Adipocyte (in vitro differentiated cells): ENCODE measurements at places on chromosomes 5 and 9.

DNA sequence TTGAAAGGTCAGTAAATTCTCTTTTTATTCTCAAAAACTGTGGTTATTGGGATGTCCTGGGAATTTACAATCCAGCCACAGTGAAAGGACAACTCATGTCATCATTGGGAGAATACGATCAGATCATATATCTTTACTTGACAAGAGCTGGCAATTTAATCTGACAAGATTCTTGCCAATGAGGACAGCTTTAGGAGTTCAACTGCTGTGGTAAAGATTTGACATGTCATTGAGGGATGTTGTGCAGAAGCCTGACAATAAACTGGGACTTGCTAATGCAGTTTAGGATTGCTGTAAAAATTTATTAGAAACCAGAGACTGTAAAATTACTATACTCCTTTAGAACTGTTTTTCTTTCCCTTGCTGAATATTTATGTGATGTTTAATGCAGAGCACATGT, 1131.0 kb downstream of the MAT2B start:
- no peak for DNase-seq

- no peak for DNase-seq
Measured at GRCh38 chr9:18748251-18748701, 274.3 kb downstream of the ADAMTSL1 start.

DNA sequence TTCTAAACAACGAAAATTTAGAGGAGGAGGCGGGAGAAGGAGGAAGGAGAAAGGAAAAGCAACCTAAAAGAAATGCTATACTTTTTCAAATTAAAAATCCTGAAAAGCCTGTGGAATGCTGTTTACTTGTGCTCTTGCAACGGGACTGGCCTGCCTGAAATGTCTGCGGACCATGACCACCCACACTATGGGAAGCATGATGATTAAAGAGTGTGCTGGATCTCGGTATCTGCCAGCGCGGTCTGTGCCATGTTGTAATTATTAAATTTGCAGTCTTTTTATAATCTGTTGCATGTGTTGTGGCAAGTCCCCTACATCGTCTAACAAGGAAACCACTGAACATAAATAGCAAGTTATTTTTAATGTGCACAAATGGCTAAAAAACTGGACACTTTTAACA, 111.4 kb downstream of the FANCC start:
- DNase-seq: peak; percentile 80

DNA sequence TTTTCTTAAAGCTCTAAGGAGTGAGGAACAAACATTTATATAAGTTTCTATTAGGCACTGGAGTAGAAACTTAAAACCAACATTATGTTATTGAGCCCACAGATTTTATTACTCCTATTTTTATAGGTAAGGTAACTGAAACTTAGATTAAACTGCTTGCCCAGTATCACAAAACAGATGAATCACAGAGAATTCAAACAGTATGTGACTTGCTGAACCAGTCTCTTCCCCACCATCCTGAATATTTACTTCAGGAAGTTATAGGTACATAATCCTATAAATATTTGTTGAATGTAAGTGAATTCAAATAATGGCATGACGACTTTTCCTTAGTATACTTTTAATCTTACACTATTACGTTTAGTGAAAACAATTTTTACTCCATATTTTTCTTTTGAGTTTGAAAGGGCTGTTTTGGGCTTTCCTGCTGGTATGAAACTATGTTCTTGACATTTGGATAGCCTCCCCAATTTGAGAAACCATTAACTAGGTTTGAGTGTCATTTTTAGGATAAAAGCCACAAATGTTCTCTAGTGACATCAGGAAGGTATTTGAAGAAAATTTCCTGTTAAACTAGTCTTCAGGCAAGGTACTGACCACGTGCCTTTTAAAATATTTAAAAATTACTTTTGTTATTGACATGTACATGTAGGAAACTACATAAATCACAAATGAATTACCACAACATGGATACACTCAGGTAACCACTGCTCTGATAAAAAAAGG, 39.3 kb downstream of the PRRC1 start:
- no peak for DNase-seq

GRCh38 chr9:37624073-37624472, 26.7 kb upstream of the FRMPD1 start:
- DNase-seq: no peak

GRCh38 chr9:123395689-123396511, 39.9 kb downstream of the CRB2 start:
- no peak for DNase-seq

DNA sequence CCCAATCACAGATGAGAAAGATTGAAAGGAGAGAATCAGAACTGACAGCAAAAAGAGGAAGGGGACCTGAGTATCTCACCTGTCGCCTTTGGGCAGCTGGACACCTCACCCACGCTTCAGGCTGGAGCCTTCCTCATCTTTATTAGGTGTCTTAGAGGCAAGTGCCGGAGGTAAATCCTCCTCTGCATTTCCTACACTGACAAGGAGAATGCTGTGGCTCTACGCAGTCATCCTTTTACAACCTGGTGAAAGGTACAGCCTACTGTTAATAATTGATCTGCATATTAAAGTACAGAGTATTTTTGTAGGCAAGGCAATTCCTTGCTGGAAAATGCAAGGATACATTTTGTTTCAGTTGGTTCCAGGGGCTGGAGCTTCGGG, 34.8 kb downstream of the PRLR start:
- no peak for DNase-seq

GRCh38 chr5:135203593-135204036, 169.6 kb upstream of the PITX1 start:
- DNase-seq: peak; percentile 41

- peak; percentile 45 for DNase-seq
Measured at GRCh38 chr5:169413416-169413815, 112.5 kb upstream of the SLIT3 start.

GRCh38 chr5:178667101-178667500, 40.3 kb upstream of the CLK4 start:
- DNase-seq: no peak

DNA sequence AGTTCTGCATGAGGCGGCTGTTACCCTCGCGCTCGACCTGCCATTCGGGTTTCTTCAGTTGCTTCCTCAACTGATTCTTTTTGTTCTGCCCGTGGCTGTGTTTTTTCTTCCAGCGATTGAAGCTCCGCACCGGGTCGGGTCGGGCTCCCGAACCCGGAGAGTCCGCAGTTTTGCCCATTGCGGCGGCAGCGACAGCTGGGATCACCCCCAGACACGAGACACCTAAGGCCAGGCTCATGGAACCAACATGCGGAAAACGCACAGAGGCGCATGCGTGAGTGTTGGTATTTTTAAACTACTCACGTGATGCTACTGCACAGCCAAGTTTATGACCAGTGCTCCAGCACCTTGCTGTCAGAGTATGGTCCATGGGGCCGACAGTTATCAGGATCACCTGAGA, 100.0 kb downstream of the SPATA31D1 start:
- no peak for DNase-seq

DNA sequence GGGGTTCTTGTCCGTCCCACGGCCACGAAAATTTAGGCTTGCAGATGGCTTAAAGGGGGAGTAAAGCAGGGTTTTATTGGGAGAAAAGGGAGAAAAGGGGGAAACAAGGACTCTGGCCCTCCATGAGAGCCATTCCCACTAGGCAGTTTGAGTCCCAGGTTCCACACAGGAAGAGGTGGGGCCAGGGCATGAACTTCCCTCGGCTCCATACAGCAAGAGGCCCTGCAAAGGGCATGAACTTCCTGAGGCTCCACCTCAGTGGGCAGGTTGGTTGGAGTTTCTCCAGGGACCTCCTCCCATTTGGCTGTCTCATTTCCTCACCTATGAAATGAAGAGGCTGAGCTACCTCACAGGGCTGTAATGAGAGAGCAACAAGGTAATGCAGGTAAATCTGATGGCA, 229.7 kb downstream of the MAT2B start:
- DNase-seq: no peak

DNA sequence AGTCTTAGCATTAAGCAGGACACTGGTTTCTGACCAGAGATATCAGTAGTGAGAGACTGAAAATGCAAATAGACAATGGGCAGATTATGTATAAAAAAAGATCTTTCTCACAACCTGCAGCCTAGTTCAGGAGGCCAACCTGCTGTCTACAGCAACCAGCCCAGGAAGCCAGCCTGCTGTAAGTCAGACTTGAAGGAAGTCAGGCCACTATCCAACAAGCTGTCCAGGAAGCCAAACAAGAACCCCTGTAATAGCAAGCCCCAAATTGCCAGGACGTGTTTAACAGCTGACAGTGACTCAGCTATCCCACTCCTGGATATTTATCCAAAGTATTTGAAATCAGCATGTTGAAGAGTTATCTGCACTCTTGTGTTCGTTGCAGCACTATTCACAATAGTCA, 121.8 kb upstream of the SPIN1 start:
- DNase-seq: no peak

DNA sequence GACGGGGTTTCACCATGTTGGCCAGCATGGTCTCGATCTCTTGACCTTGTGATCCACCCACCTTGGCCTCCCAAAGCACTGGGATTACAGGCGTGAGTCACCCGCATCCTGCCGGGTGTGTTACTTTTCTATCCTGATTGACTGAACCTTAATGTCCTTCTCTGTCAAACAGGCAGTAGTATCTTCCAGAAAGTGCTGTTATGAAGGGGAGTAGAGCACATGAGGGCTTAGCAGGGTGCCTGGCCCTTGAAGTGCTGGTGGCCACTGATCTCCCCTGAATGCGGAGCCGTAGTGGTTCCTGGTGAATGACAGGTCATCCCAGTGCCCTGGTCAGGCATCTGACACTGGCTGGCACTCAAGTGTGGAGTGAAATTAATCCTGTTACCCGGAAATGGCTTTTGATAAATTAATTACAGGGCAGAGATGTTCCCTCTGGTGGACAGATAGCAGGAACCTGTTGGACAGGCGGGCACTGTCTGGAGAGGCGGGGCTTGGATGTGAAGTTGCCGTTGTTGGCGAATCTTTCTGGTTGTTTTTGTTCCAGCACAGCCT, 28.4 kb downstream of the PRRC2B start:
- DNase-seq: no peak
